ENCODE measurements at places on chromosomes 12 and 14. TPM values are rescaled to one million over a fixed set of nuclear protein-coding genes. Genes with fewer than 3 reads are reported as not detected.

The IKZF4 gene
- 0.60 TPM for total RNA-seq

The HOTAIR gene
- not detected for total RNA-seq

The ACVR1B gene
- 5.2 TPM for total RNA-seq

The KIF26A gene
- 9.4 TPM for total RNA-seq

The GMPR2 gene
- 66.4 TPM for total RNA-seq

The TTC7B gene
- 60.6 TPM for total RNA-seq

The STK38L gene
- 12.0 TPM for total RNA-seq

The LRFN5 gene
- total RNA-seq: not detected

The AICDA gene
- total RNA-seq: not detected

The TUNAR gene
- not detected for total RNA-seq

The DHRS4 gene
- 64.4 TPM for total RNA-seq

The TMEM121 gene
- 0.93 TPM for total RNA-seq

The SPIC gene
- not detected for total RNA-seq

The TAS2R31 gene
- total RNA-seq: 0.15 TPM

The KLHL42 gene
- 15.5 TPM for total RNA-seq

The CEBPE gene
- total RNA-seq: not detected

The IFNG gene
- total RNA-seq: not detected

The CLEC2A gene
- total RNA-seq: not detected

The COX8C gene
- total RNA-seq: not detected

The RFLNA gene
- not detected for total RNA-seq

The CTDSP2 gene
- 86.8 TPM for total RNA-seq

The ATXN7L3B gene
- 12.2 TPM for total RNA-seq

The GPR132 gene
- 0.13 TPM for total RNA-seq

The KRT85 gene
- not detected for total RNA-seq

The KLRC3 gene
- not detected for total RNA-seq

The SYNDIG1L gene
- total RNA-seq: not detected

The ADCY6 gene
- 16.9 TPM for total RNA-seq

The HEATR5A gene
- total RNA-seq: 17.2 TPM

The SLC17A8 gene
- total RNA-seq: not detected

The TCL1B gene
- total RNA-seq: not detected

The KRT78 gene
- not detected for total RNA-seq

The PROX2 gene
- total RNA-seq: not detected

The BBOF1 gene
- 0.73 TPM for total RNA-seq

The SAMD15 gene
- 0.64 TPM for total RNA-seq

The RPGRIP1 gene
- total RNA-seq: 0.05 TPM

The MSI1 gene
- total RNA-seq: not detected

The SYT10 gene
- total RNA-seq: not detected

The DPY19L2 gene
- total RNA-seq: 1.5 TPM

The TTC9 gene
- total RNA-seq: 0.05 TPM

The TAS2R19 gene
- 0.53 TPM for total RNA-seq

The TAS2R9 gene
- not detected for total RNA-seq

The ERBB3 gene
- not detected for total RNA-seq

The FAM181A gene
- total RNA-seq: not detected

The COCH gene
- 0.79 TPM for total RNA-seq

Measured in mammary microvascular endothelial cell (primary cell).